ENCODE measurements at places on chromosomes 7 and 10.

DNA sequence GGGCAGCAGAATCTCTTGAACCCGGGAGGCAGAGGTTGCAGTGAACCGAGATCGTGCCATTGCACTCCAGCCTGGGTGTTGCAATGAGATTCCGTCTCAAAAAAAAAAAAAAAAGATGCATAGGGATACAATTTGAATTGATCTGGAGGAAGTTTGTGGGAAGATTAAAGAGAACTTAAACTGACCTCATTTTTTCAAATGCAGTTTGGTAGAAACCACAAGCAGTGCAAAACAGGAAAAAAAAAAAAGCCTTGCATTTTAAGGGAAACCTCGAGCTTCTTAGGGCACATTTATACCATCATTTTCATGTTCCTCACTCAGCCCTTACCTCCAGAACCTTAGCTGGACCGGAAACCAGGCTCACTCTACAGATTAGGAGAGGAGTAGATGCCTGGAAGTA is 2.8 kb downstream of the KCTD7 start:
- DNase-seq: no peak

- no peak for DNase-seq
Measured at GRCh38 chr10:121064491-121064890, 213.3 kb downstream of the WDR11 start.

DNA sequence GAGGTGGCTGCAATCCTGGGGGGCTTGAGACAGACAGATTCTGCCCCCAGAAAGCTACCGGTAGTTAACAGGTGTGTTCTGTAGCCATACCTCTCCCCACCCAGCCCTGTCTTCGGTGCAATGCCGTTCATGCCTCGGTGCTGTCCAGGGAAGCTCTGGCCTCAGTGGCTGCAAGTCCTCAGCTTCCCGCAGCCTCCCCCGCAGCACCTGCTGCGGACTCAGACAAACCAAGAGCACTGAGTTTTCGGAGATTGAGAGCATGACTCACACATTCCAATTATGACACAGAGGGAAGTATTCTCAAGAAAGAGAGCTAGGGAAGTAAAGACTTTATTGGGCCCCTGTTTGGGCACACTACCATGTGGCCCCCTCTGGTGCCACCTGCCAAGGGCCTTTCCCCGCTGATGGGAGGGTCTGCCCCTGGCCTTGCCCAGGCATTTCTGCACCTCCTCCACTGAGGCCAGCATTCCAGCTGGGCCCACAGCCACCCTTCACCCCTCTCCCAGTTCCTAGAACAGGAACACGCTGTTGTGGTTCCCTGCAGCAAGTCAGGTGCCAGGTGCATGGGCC is 30.2 kb upstream of the EZH2 start:
- DNase-seq: no peak

DNA sequence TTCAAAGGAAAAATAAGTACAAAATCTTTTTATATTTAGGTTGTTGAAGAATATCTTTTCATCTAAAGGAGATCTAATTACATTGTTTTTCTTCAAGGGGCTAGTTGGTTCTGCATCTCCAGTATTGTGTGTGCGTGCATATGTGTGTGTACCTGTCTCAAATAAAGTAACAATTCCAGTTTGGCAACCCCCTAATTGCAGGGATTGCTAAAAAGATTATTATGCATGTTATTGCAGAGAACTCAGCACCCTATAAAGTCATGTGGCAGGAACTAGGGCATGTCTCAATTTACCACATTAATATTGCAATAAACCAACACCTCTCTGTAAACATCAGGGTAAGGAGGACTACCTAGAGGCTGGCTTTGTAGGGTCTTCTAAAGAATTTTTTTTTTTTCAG is 37.0 kb downstream of the MRPS33 start:
- no peak for DNase-seq

GRCh38 chr7:826230-826917 is 5.9 kb upstream of the SUN1 start:
- DNase-seq: no peak

DNA sequence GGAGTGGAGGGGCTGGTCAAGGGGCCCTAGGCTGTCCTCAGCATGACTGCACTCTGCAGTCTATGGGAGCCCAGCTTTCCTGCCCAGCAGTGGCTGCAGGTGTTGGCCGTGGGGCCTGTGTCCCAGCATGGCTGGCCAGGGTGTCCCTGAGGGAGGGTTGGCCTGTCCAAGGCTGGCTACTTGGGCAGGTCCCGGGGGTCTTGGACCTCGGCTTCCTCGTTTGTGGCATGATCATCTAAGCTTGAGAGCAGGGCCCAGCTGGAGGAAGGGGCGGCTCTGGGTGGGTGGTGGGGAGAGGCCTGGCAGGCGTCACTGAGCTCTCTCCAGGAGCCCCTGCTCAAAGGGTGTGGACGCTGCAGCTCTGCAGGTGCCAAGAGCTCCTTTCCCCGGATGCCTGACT is 43.7 kb upstream of the CFAP46 start:
- DNase-seq: no peak

- peak; percentile 3 for DNase-seq
Measured at GRCh38 chr10:27611744-27612550, 107.8 kb downstream of the RAB18 start.

DNA sequence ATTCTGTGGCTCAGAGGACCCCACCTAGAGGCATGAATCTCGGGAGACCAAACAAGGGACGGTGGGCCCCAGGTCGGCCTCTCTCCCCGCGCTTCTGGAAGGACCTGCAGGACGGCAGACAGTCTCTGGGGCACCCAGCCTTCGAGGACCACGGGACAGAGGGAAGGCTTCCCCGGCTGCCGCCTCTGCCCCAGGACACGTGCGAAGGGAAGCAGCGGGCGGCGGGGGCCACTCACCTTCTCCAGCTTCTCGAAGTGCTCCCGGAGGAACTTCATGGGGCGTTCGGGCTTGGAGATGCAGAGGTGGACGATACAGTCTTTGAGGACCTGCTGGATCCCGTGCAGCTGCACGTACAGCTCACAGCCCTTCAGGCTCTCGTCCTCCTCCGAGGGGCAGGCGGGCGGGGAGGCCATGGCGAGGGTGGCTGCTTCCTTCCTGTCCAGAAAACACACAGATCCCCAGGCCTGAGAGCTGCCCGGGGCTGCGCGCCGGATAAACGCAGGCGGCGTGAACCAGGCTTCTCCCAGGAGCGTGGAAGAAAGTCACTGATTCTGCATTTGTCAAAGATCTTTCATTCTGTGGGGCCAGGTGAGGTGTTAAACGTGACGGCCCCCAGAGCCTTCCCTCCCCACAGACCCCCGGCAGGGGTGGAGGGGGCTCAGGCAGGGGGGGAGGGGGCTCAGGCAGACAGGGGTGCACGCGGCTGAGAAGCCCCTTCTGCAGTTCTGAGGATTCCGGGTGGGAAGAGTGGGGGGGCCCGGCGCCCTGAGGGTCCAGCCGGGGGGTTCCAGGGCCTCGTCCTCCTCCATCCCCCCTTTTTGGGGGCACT is 15.2 kb upstream of the DNAAF5 start:
- DNase-seq: no peak

DNA sequence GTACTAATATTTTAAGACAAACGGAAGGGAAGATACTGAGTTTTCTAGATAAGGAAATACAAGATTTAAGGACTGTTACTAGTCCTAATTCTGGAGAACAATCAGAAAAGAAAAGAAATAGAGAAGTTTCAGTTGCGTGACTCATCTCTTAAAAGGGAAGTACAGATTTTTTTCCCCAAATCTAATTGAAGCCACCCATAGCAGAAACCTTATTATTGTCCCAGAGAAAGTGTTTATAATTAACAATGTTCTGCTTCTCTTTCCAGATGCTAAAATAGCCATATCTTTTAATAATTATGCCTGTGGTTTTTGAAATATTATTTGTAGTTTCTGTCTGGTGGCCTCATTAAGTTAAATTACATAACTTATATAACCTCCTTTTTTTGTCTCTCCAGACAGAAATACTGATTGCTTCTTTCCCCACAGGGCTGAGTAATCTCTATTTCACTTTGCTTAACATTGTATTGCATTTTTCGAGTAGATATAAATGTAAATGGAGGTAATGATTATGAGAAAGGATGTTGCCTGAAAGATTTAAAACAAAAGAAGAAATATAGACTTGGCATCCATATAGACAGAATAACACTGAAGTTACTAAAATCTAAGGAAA is 240.7 kb upstream of the MBL2 start:
- DNase-seq: no peak

GRCh38 chr7:29329686-29330085 is 135.1 kb downstream of the CHN2 start:
- no peak for DNase-seq
